Stimulated activated CD8-positive, alpha-beta memory T cell treated with anti-CD3 and anti-CD28 coated beads, Interleukin-7, amount 100 ng/mL, for 4 hours (primary cell): ENCODE measurements at places on chromosomes 12 and 14.

DNA sequence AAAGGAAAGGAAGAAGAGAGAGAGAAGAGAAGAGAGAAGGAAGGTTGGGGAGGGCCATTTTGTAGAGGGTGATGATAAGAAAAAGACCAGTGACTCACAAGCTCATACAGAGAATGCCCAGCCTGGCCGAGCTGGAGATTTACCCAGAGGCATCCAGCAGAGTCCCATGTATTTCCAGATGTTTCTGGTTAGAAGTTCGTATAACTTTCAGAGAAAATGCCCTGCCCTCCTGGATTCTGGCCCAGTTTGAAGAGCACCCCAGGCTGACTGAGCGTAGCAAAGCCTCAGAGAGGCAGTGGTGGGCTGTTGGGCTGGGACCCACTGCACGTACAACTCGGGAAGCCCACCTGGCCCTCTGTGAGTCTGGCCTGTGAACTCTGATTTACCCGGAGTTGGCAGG is 221.8 kb downstream of the SLC41A2 start:
- DNase-seq: no peak

- no peak for DNase-seq
These were observed 96.2 kb downstream of the KICS2 start for GRCh38 chr12:64125913-64126312.

DNA sequence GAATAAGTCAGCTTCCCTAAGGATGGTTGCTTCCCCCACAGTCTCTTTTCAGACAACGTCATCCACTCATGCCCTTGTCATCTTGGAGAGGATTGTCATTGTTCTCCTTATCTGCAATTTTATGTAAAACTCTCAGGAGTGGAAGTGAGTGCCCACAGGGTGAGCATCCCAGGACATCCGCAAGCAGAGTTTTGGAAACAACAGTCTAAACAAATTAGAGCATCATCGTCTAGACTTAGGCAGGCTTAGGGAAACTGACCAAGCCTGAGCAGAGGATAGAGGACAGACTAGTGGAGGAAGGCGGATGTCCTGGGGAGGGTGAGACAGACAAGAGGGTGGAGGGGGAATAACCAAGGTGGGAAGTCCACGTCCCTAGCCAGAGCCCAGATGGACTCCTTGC is 63.7 kb upstream of the BDKRB2 start:
- no peak for DNase-seq

- no peak for DNase-seq
These were observed 21.3 kb upstream of the SRRM4 start for GRCh38 chr12:118959985-118960560.

DNA sequence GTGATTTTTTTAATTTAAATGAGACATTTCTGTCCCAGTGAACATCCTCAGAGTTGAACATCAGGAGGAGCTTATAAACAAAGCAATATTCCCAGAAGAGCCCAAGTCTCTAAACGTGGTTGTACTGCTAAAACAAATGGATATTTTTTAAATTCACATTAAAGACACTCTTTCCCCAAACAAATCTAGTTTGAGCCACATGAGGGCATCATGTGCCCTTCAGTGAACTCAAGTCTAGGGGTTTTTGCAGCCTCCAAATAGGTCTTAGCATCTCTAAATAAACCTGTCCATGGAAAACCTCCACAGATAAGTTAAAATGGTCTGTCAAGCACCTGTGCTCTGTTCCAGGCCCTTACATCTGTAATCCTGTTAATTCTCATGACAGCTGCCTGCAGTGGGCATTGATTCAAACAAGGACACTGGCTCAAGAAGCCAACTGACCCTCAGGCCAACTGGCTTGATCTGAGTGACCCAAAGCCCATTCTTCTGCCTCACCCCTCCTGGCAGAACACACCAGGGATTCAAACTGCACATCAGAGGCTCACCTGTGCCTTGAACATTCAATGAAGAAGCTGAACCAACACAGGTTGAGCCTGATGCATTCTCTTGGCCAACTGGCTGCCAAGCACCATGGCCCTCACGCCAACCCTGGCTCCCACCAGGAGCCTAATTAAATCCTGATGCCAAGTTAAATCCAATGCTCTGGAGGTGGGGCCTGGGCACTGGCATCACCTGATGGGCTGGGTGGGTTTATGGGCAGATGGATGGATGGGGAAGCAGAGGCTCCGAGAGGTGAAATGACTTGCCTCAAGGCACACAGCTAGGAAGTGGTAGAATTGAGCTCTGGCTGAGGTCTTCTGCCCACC is 8.6 kb downstream of the ISCU start:
- no peak for DNase-seq

DNA sequence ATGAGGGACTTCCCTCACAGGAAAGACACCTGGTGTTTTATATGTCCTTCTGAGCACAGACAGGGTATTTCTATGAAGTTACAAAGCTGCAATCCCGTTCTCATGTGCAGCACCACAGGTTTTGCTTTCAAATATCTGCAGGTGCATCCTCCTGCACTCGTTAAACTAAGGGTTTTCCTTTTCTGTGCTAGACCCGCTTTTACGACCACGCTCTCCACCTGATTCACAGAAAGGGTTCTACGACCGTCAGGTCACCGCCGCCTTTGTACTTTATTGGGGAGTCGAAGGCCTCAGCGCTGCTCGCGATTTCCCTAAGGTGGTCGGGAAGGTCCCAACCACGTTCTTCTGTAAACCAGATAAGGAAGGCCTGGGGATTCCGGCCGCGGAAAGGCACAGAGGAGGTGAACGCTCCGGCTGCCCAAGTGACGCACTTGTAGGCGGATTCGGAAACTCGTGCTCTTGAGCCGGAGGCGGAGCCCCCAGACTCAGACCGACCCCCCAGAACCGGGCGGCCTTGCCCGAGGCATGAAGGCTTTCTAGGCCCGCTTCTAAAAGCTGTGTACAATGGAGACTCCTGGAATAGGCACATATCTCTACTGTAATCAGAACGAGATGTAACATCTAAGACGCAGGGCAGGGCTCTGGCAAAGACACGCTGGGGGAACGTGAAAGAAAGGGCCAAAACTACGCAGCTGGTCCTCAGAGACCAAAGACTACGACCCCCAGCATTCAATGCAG is 995 bp upstream of the HSP90B1 start:
- peak; percentile 75 for DNase-seq

DNA sequence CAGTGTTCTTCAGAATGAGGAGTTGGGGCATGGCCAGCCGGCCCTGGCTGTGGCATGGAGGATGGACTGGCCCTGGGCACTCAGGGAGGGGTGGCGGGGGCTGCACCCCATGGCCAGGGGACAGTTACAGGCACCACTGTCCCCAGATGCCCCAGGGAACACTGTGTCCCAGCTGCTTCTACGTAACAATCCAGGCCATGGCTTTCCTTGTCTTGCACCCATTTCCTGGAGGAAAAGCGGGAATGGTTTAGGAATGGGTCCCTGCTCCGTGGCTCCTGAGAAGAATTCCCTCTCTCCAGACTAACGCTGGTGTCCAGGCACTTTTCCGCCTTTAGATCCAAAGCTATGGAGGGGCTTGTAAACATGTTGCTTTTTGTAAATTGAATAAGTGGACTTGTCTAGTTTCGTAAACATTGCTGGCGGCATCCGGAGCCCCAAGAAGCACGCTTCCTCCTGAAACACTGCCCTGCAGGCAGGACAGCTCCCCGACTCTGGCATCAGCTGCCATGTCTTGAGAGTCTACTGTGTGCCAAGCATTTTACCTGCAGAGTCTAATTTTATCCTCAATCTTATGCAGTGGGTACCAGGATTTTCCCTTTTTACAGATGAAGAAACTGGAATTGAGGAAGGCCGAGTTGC is 238.3 kb downstream of the SLC41A2 start:
- no peak for DNase-seq

GRCh38 chr14:72350215-72350614 is 418.0 kb downstream of the RGS6 start:
- no peak for DNase-seq

GRCh38 chr14:67549734-67550133 is 16.6 kb downstream of the PLEKHH1 start:
- DNase-seq: no peak

- no peak for DNase-seq
These were observed 85.1 kb upstream of the LRIG3 start for GRCh38 chr12:59005193-59005955.

GRCh38 chr14:66746316-66747006 is 238.5 kb downstream of the GPHN start:
- no peak for DNase-seq

GRCh38 chr12:42486407-42486806 is 103.1 kb downstream of the PRICKLE1 start:
- DNase-seq: no peak

- DNase-seq: no peak
These were observed 58.0 kb downstream of the FAR2 start for GRCh38 chr12:29207120-29207519.

GRCh38 chr12:63093084-63093483 is 57.9 kb downstream of the AVPR1A start:
- no peak for DNase-seq

- no peak for DNase-seq
These were observed 33.3 kb downstream of the BAZ2A start for GRCh38 chr12:56596815-56597214.

DNA sequence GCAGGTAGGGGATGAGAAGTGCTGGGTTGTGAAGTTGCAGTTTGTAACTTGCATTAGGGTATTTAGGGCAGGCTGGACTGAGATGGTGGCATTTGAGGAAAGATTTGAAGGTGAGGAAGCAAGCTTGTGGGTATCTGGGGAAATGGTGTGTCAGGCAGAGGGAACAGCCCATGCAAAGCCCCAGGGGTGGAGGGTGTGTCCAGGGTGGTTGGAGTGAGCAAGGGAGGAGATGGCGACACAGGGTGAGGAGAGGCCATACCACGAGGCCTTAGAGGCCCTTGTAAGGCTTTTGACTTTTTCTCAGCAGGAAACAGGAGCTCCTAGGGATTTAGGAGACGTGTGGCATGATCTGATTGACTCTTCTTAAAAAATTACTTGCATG is 136.9 kb downstream of the NUAK1 start:
- DNase-seq: no peak
